GF-D8 (cell line): ENCODE measurements at places on chromosomes 13 and 19.

DNA sequence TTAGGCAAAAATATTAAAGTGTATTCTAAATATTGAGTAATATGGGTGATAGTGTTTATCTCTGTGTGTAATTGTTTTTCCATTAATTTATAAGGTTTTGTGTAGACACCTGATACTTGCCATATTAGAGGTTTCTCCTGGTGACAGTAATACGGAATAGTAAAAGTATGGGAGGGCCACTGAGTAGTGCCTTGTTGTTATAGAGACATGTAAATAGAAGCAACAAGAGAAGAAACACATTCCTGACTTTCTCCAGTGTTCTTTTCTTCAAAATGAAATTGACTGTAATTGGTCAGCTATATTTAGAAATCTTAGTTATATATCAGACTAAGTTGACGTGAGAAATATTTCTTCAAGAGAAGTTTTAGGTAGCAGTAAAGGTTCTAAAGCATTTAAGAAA lies 18.5 kb downstream of the RNASEH2B start:
- DNase-seq = no peak

DNA sequence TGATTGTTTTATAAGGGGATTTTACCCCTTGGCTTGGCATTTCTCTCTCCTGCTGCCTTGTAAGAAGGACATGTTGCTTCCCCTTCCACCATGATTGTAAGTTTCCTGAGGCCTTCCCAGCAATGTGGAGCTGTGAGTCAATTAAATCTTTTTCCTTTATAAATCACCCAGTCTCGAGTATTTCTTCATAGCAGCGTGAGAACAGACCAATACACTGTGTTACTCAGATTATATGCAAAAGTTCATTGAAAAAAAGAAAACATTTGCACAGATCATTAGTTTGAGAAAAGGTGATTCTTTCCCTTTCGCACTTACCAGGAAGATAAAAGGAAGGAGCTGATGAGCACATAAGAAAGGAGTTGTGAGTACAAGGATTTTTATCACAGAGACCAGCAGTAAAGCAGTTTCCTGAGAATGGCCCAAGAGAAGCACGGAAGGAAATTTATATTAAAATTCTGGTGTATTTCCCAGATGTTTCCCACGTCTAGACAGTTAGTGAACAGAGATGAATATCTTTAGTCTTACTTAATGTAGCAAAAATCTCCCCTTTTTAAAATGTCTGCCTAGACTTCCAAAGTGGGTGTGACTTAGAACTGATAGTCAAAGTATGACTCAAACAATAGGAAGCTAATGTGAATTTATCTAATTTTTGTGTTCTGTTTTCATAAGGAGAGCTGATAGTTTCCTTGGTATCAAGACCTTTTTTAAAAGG lies 431.8 kb upstream of the SGCG start:
- DNase-seq = no peak

DNA sequence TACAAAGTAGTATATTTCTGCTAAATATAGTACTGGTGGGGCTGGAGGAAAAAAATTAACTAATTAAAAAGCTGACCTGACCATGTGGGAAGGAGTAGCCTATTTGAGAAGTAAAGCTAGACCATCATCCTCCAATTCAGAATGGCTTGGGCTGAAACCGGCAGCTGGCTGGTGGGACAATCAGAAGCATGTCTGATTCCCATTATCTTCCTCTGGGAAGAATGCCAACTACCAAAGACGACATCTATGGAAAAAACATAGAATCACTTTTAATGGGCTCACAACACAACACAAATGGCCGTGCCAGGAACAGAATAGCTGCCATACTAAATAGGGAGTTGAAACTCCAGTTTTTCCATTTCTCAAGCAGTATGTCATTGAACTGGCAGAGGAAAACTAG lies 120.4 kb upstream of the FREM2 start:
- no peak for DNase-seq

DNA sequence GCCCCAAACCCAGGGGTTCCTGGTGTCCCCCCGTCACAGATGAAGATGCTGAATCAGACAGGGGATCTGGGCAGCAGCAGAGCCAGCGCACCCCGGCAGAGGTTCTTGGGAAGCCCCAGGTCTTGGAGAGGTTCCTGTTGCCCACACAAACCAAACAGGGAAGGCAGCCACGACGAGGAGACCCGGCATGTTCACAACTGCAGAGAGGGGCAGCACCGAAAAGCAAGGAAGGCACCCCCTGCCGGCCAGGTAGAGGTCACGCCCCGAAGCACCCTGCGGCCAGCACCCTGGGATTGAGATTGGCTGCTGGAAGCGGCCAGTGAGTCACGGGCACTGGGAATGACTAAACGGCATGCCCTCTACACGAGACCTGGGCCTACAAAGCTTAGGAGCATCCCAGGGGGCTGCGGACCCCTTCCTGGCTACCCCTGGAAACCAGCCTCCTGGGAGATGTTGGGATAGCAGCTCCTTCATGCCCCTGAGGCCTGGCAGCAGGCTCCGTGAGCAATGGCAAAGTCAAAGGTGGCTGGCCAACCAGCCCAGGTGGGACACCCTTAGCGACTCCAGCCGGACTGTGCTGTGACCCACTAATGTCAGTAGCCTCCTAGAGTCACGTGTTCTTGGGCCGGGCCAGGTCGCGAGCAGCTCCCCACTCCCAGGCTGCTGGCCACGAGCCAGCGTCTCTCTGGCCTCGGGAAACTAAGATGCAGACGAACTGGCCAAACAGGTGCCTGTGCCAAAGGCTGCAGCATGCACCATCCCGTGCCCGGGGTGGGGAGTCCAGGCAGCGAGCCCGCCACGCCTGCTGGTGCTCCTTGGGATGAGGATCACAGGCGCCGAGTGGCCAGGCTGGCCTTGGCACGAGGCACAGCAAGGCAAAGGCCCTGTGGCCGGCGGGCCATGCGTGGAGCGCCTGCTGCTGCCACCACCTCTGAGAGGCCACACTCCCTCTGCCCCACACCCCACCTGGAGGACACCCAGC lies 43.2 kb downstream of the MLLT1 start:
- DNase-seq = no peak

- peak; percentile 98 for DNase-seq
These were observed 40.9 kb downstream of the RAB20 start for GRCh38 chr13:110520431-110521295.

DNA sequence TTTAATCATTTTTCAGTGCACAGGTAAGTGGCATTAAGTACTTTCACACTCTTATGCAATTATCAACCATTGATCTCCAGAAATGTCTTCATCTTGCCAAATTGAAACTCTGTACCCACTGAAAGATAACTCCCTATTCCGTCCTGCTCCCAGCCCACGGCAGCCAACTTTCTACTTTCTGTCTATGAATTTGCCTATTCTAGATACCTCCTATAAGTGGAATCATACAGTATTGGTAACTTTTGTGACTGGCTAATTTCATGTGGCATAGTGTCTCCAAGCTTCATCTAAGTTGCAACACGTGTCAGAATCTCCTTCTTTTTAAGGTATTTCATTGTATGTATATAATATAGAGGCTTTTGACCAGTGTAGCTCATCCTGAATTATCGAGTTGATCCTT lies 5.7 kb upstream of the CEACAM18 start:
- no peak for DNase-seq

- no peak for DNase-seq
These were observed 242.6 kb downstream of the ABCC4 start for GRCh38 chr13:95058680-95059079.

DNA sequence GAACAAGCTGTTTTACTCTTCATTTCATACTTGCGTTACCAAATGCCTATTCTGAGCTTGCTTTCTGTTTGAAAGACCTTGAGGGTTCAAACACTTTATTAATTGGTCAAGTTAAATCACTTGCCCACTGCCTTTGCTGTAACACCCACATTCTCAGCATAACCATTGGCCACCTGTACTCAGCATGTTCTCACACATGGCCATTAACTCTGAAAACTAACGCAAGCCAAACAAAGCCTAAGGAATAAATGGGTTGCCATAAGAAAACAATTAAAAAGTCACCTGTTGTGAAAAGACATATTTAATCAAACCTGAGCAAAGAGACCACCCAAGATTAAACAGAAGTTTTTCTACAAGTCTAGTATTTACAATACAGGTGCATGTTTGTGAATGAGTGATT lies 517.2 kb upstream of the SPRY2 start:
- no peak for DNase-seq

GRCh38 chr19:39544911-39545310 lies 5.0 kb upstream of the EID2 start:
- no peak for DNase-seq

DNA sequence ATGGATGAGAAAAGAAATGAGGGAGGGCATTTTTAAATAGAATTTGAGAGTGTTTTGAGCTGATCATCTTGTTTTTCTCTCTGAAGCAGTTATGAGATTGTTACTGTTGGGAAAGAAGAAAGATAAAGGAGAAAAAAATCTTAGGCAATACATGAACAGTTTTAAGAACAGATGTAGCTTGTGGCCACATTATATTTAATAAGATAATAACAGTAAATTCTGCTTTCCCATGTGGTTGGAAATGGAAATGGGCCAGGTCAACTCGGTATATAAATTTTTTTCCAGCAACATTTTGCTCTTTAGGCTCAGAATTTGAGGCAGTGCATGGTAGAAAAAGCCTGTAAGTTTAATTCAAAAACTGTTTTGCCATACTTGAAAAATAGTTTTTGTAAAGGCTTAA lies 118.7 kb downstream of the POSTN start:
- DNase-seq = no peak

DNA sequence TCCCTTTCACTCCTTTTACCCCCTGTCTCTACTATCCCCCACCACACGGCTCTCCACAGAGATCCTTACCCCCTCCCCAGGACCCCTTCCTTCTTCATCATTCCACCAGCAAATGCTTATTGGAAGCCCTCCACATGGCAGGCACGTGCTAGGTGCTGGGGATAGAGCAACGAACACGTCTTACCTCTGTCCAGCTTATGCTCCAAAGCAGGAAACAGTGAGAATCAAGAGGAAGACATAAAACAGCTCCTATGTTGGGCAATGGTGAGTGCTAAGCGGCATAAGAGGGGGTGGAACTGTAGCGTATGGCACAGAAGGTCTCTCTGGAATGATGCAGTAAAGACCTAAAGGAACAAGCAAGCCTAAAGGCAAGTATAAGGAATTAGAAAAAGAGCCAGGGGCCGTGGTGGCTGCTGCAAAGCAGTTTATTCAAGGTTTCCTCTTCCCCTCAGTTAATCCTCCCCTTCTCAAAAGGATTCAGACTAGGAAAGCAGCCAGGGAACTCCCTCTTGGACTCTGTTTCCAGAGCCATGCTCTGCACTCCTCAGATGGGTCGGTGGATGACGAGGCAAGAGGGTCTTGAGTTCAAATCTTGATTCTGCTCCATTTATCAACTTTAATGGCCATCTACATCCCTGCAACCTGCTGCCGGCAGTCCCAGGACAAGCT lies 289.4 kb downstream of the FOXO1 start:
- peak; percentile 40 for DNase-seq

DNA sequence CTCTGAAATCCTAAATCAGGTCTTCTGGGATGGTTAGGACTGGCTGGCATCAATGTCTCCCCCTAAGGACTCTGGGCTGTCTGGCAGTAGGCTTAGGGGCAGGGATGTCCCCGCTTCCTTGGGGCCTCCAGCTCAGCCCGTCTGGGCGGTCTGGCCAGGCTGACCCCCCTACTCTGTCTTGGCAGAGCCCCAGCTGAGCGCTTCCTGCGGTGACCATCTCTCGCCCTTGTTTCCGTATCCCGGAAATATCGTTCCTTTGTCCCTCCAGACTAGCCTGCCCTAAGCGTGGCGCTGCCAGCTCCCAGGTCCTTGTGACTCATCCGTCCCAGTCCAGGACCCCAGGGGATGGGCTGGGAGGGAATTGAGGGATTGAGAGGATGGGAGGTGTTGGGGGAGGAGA lies 11.3 kb downstream of the GTPBP3 start:
- DNase-seq = no peak

DNA sequence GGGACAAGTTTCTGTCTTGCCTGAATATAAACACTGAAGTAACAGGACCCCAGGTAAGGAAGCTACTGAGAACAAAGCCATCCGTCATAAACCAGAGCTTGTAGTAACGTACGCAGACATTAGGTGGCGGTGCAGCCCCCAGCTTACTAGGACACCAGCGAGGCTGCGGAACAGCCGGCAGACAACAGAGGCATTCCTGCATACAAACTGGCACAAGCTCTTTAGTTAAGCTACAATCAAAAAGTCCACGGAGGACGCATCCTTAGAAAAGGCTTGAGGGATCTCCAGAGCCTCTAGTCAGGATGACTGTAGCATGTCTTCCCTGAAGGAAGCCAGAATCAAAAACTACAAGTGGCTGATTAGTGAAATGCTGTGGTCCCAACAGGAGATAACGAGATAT lies 26.2 kb downstream of the ZNF160 start:
- DNase-seq = no peak
